ENCODE measurements at places on chromosomes 11 and 22. TPM values are rescaled to one million over a fixed set of nuclear protein-coding genes. Genes with fewer than 3 reads are reported as not detected.

The LIF gene
- total RNA-seq: 0.26 TPM

- no peak for DNase-seq
Observed at GRCh38 chr11:87628957-87629356, 546.3 kb downstream of the RAB38 start.

The IGF2 gene
- total RNA-seq: 94.1 TPM

- DNase-seq: no peak
Observed at GRCh38 chr22:17348464-17349103, 20.7 kb upstream of the CECR2 start.

GRCh38 chr11:6413791-6414201 lies 5.1 kb downstream of the APBB1 start:
- no peak for DNase-seq

The GRAMD4 gene
- total RNA-seq: 81.5 TPM

The MGAT3 gene
- total RNA-seq: 9.9 TPM

The TMEM45B gene
- total RNA-seq: not detected

DNA sequence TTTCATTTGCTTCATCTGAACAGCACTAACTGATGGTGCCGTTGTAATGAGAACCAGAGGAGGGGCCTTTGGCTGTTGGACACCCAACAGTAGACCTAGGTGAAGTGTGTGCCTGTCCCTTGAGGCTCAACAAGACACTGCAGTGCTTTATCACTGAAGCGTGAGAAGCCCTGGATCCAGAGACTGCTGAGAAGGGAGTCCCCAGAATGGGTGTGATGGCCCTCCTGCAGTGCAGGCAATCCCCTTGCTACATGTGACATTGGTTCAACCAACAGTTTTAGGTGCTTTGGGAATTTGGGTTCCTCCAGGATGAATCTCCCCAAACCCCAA lies 125.6 kb downstream of the BRD1 start:
- DNase-seq: no peak

GRCh38 chr22:37303821-37304274 lies 21.5 kb downstream of the CYTH4 start:
- DNase-seq: no peak

The BRSK2 gene
- total RNA-seq: 2.1 TPM

The DDB1 gene
- total RNA-seq: 132 TPM

DNA sequence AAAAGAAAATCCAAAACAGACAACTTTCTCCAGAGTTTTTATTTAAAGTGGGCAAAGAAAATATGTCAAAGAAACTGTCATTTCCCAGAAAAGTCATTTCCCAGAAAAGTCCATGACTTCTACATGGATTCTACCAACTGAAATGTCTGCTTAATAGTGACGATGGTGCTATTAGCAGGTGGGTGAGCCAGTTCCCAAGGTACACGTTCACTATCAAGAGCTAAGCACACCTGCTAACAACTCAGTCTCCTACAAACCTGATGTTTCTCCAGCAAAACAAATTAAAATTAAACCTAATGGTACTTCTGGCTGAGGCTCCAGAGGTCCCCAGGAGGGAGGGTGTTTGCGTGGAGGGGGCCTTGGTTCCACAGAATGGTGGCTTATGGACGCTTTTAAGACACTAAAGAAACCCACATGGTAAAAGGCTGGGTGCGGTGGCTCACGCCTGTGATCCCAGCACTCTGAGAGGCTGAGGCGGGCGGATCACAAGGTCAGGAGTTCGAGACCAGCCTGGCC lies 26.8 kb downstream of the POU2AF1 start:
- no peak for DNase-seq

GRCh38 chr11:35676611-35676965 lies 14.0 kb downstream of the TRIM44 start:
- DNase-seq: no peak

DNA sequence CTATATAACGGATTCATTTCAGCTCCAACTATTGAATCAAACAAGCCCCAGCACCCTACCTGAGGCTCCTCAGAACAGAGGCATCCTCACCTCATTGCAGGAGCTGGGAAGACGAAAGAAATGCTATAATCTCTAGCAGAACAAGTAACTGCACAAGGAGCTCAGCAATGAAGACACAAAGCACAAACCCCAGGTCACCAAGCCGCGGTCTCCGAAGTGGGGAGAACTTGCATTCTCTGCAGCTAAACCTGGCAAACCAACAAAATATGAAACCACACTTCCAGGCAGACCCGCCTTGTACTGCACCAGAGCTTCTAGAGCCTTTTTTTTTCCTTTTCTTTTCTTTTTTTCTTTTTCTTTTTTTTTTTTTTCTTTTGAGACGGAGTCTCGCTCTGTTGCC lies 21.8 kb upstream of the CD5 start:
- no peak for DNase-seq

The NRIP3 gene
- 2.2 TPM for total RNA-seq

DNA sequence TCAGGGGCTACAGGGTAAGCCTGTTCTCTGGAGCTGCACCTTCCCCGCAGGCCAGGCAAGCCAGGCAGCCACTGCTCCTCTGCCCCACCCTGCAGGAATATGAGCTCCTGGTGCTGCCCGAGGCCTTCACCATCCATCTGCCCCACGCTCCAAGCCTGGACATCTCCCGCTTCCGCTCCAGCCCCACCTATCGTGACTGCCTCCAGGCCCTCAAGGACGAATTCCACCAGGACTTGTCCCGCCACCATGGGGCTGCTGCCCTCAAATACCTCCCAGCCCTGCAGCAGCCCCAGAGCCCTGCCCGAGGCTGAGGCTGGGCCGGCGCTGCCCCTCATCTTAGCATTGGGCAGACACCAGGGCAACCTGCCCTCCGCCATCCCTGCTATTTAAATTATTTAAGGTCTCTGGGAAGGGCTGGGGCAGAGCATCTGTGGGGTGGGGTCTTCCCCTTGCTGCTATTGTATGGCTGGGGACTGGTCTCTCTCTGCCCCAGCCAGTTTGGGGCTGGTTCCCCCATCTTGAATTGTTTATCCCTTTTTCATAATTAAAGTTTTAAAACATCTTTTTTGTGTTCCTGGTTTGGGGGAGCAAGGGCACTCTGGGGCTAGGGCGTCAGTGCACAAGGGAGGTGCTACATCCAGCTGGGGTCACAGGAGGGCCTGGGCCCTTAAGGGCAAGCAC lies 6.2 kb downstream of the LARGE2 start:
- DNase-seq: no peak

Measured in right cardiac atrium (tissue), 5 donors.